ENCODE measurements at places on chromosomes 7 and 10.
A peak's percentile ranks its signal among the peaks of the same experiment; 100 is the strongest.

DNA sequence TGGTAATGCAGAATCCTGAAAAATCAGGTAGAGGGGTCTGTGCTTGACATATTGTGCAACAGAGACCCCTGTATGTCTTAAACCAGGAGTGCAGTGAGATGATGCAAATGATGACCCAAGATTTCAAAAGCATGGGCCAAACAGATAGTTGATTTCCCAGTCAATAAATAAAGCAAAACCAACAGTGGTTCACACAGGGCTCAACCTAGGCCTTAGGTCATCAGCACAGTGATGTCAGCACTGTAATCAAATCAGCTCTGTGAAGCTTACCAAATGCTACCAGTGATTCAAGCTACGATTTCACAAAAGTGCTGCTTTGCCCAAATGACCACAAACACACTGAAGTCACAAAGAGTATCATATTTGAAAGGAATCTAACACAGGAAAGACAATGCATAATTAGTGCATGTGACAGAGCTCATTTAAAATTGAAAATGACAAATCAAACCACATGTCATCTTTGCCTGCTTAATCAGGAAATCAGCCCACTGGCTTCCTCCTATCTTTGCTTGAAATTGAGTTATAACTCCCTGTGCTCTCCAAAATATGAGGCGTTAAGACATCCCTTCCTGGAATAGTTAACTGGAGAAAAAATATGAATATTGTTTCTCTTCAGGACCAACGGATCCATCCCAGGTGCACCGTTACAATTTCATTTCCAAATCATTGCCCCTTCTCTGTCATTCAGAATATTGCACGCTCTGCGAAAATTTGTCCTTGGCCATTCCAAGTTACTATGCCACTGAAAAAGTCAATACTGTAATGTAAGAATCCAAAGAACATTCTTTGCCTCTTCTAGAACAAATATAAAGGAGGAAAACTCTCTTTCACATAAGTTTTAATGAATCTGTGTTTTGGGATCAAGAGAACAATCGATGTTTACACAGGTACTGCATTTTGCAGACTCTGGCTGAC lies 41.9 kb upstream of the ASL start:
- no peak for DNase-seq

GRCh38 chr7:18639711-18640110 lies 144.2 kb downstream of the HDAC9 start:
- no peak for DNase-seq

- DNase-seq, result no peak
Observed at GRCh38 chr7:135925210-135925609, 51.9 kb downstream of the MTPN start.

DNA sequence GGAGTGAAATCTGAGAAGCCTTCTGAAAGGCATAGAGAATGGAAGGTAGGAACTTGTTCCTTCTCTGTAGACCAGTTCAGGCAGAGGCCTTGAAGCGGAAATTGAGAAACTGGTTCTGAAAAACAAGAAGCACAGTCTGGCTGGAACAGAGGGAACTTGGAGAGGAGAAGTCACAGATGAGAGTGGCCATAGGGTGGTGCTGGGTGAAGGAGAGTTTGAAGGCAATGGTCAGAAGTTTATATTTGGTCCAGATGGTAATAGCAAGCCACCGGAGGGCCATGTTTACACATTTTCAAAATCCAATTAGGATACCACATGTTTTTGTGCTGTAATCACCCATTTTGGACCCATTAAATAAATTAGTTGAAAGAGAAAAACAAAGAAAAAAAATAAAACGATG lies 692.5 kb downstream of the INHBA start:
- peak; percentile 87 for DNase-seq

GRCh38 chr7:20581956-20582355 lies 33.5 kb upstream of the ABCB5 start:
- no peak for DNase-seq

DNA sequence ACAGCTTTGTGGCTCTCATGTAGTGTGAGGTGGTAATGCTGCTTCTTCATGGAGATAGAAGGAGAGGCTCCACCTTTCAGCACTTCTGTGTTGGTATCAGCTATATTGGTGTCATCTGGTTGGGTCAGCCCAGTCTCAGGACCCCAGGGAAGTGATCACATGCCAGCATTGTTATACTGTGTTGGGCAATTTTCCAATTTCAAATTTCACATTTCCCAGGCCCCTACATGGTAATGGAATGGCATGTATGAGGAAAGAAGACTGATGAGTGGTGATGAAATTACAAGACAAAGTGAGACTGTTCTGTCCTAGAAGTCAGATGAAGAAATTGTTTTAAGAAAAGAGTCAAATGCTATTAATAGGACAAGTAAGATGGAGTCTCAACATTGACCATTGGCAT lies 3.7 kb upstream of the AKR1C3 start:
- DNase-seq, result no peak

- DNase-seq, result no peak
Observed at GRCh38 chr7:23114896-23115295, 9.3 kb downstream of the KLHL7 start.

GRCh38 chr7:133386205-133386604 lies 133.3 kb downstream of the EXOC4 start:
- no peak for DNase-seq

- no peak for DNase-seq
Observed at GRCh38 chr7:93717217-93717900, 142.8 kb upstream of the CALCR start.

GRCh38 chr10:111114758-111115500 lies 38.1 kb downstream of the ADRA2A start:
- no peak for DNase-seq

GRCh38 chr10:44913350-44914081 lies 2.4 kb downstream of the TMEM72 start:
- no peak for DNase-seq

GRCh38 chr10:73647211-73647874 lies 6.1 kb upstream of the MYOZ1 start:
- no peak for DNase-seq

GRCh38 chr10:103350517-103351260 lies at the start of gene PCGF6:
Gene PCGF6, minus strand, starts transcription at chr10:103351140. Its CDS starts 74 bp downstream, at chr10:103351066.
- DNase-seq, result peak; percentile 27

DNA sequence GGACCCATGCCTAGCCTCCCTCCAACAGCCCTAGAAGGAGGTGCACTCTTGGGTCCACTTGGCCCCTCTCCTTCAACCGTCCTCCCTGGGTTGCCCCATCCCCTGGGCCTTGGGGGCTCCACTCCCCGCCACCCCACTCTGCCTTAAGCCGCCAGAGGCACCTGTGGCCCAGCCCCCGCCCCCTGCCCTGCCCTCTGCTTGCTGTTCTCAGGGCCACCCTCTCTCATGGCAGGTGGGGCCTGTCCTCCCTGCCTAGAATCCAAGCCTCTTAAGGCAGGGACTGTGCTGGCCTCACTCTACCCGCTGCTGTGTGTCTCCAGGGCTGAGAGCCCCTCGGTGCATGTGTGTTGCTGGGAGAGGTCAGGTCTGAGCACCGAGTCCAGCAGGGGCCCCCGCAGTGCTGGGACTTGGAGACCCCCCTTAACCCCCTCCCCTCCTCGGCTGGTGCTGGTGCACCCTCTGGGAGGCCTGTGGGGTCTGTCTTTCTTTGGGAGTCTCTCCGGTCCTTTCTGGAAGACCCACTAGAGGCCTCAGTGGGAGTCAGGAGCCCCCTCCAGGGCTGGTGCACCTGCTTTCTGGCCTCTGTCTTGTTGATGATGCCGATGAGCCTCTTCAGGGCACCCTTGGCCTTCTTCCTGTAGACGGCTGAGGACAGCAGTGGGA lies 43.8 kb downstream of the CFAP46 start:
- DNase-seq, result no peak

- no peak for DNase-seq
Observed at GRCh38 chr7:41758321-41758720, 55.4 kb upstream of the INHBA start.

- no peak for DNase-seq
Observed at GRCh38 chr7:135713836-135714470, 14.0 kb downstream of the SLC13A4 start.
